ENCODE measurements at places on chromosomes 1 and 21.

DNA sequence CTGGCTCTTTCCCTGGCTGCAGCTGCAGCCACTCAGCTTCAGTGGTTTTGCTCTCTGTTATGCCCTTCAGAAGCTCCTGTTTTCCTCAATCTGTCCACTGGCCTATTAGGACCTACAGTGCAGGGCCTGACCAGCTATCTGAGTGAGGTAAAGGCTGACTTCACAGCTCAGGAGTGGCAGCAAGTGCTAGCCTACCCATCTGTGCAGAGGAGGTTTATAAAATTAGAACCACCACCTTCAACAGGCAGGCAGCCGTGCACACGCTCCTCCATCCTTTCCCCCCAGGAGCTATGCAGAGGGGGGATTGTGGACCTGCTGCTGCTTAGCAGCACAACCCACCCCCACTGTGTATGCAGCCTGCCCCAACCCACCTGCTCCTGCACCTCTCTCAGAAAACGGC is 8.3 kb downstream of the ADAR start:
- DNase-seq, result no peak

DNA sequence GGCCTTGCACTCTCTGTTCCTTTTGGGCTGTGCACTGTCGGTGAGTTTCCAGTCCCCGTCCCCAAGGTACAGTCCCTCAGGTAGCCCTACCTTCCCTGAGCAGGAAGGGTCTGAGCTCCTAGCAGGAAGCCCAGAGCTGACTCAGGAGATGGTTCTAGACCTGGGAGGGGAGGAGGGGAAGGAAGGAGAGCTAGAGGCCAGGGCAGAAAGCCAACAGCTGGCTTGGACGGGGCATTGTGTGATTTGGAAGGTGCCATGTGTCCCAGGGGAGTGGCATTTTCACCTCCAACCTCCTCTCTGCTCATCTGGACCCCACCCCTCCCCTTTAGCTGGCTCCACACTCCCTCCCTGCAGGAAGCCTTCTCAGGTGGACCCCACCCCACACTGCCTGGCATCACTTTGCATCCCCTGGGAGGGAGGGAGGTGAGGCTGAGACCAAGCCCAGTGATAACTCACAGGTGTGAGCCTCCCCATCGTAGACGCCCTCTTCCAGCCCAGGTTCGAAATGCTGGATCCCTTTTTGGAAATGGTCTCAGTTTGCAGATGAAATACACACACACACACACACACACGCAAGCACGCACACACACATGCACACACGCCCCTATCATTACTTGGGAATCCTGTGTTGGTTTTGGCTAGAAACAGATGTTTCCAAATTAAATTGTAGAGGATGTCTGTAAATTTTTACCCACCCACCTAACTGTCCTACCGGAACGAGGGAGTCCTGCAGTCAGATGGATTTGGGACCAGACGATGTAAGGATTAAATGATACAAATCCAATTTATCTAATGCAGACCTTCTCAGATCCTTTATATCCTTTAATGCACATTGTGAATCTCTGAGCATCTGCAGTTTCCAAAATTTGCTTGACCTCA is 19.7 kb upstream of the IFNLR1 start:
- DNase-seq, result no peak

GRCh38 chr21:18986197-18986596 is 582.6 kb upstream of the TMPRSS15 start:
- DNase-seq, result no peak

- DNase-seq, result no peak
Observed at GRCh38 chr1:228215663-228216116, 7.8 kb downstream of the OBSCN start.

DNA sequence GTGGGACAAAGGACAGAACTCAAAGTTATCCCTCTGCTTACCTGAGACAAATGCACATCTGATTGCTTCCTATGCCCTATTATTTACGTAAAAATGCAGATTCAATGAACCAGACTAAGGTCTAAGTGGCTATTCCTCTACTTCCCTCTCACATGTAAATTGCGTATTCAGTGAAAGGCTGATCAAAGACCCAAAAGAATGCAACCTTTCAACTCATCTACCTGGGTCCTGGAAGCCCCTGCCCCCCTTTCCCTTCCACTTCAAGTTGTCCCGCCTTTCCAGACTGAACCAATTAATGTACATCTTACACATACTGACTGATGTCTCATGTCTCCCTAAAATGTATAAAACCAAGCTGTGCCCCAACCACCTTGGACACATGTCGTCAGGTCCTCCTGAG is 14.6 kb downstream of the SSX2IP start:
- no peak for DNase-seq

- no peak for DNase-seq
Observed at GRCh38 chr1:223706077-223706973, 6.0 kb upstream of the CAPN2 start.

- DNase-seq, result no peak
Observed at GRCh38 chr1:37739222-37739621, 25.7 kb downstream of the EPHA10 start.

GRCh38 chr1:27659497-27660299 is 12.3 kb downstream of the IFI6 start:
- peak; percentile 80 for DNase-seq

DNA sequence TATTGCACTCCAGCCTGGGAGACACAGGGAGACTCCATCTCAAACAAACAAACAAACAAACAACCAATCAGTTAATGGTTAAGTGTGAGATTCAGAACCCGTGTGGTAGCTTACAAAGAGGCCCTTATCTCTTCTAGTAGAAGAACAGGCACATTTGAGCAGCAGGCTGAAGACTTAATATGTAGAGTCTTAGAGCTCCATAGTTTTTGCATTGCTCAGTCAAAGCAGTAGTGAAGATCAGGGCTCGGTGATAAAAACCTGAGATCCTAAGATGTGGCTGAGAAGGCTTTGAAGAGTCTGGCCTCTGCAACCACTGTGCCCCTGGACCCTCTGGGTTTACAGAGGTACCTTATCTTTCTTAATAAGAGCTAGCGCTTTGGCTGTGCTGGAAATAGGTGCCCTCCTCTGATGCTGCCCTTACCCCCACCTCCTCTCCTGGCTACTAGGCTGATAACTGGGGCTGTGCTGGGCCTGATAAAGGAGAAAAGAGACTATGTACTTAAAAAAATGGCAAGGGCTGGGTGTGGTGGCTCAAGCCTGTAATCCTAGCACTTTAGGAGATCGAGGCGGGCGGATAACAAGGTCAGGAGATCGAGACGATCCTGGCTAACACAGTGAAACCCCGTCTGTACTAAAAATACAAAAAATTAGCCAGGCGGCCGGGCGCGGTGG is 10.5 kb upstream of the UCK2 start:
- no peak for DNase-seq

DNA sequence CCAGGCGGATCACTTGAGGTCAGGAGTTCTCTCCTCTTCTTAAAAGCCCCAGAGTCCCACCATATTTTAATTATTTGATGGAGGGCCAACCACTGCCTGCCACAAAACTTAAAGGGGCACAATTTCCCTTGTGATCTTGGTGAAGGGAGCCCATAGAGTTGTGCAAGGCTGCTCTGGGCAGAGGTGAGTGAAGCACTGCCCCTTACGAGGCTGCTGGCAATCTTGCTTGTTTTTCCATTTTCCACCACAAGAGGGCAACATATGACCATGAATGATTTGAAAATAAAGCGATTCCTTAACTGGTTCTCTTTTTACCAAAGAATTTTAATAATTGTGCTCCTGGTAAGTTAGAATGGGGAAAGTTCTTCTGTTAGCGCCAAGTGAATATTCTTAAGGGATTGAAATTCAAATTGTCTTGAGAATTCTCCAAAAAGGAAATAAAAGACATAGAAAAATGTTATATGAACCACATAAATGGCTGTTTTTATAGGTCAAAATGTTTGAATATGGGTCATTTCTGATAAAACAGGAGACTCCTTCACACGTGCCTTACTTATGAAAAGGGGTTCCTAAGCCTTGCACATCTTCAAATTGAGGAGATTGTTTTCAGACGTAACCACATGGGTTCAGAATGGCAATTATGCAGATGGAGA is 22.7 kb downstream of the PGM1 start:
- peak; percentile 65 for DNase-seq

GRCh38 chr1:50591598-50591997 is 168.4 kb upstream of the DMRTA2 start:
- no peak for DNase-seq

GRCh38 chr1:66778969-66779368 is 22.1 kb downstream of the INSL5 start:
- DNase-seq, result no peak

DNA sequence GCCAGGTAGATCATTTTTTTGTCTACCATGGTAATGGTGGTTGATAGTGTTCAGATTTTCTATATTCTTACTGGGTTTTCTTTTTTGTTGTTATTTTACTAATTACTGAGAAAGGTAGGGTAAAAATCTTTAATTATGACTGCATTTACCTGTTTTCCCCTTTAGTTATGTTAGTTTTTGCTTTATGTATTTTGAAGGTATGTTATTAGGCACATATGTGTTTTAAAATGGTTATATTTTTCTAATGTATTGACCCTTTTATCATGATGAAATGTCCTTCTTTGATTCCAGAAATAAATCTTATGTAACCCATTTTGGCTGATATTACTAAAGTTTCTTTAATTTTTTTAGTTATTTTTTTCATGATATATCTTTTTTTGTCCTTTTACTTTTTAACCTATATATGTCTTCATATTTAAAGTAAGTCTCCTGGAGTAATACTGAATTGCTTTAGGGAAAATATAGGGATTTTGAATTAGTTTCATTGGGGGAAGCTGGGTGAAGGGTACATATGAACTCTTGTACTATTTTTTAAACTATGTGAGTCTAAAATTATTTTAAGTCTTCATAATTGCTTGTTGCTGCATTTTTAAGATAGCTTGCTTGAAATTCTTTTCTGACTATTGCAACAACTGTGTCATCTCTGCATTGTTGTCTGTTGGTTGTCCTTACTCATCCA is 22.4 kb downstream of the SLC35A3 start:
- DNase-seq, result no peak

- DNase-seq, result no peak
Observed at GRCh38 chr1:226741009-226741408, 1.9 kb upstream of the ITPKB start.

DNA sequence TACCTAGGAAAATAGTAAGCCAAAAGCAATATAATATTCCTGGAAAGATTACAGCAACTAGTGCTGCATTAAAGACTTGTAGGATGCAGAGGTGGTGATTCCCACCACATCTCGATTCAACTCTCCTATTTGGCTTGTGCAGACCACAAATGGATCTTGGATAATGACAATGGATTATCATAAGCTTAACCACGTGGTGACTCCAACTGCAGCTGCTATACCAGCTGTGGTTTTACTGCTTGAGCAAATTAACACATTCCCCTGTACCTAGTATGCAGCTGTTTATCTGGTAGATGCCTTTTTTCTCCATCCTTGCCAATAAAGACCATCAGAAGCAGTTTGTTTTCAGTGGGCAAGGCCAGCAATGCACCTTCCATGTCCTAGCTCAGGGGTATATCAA is 542.7 kb upstream of the ADGRL4 start:
- DNase-seq, result no peak

GRCh38 chr1:247825362-247825761 is 1.4 kb upstream of the OR14A16 start:
- DNase-seq, result no peak

- no peak for DNase-seq
Observed at GRCh38 chr1:41860771-41861170, 58.0 kb downstream of the HIVEP3 start.

DNA sequence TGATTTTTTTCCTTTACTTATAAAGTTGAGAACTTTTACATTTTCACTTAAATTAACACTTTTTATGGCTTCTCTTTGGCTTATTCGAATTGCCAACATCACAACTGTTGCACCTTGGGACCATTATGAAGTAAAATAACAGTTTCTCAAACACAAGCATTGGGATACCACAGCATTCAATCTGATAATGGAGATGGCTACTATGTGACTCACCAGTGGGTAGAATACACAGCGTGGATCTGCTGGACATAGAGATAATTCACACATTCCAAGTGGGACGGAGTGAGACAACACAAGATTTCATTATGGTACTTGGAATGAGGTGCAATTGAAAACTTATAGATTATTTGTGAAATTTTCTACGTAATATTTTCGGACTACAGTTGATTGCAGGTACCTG is 68.0 kb downstream of the ADAMTS1 start:
- DNase-seq, result no peak

DNA sequence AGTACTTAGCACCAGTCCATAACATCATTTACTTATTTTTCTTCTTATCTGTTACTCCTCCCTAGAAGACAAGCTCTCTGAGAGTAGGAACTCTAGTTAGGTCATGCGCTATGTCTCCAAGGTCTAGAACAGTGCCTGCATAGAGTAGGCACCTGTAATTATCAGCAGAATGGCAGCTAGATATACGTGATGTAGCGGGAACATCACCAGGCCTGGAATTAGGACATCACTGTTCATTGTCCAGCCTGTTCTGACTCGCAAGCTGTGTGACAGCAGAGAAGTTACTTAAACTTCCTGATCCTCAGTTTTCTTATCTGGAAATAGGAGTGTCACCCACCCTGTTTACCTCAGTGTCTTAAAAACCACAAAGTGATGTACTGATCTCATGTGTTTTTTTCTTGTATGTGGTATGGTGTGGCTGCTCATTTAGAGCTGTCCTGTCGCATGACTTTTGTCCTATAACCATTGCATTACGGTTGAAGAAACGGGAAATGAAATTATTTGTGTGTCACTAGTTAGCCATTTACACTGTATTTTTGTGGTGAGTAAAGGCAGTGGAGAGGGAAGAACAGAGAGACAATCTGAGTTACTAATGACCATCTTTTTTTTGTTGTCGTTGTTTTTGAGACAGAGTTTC is 37.1 kb upstream of the EXO1 start:
- no peak for DNase-seq

- DNase-seq, result no peak
Observed at GRCh38 chr1:110688514-110688913, 13.8 kb upstream of the KCNA3 start.

DNA sequence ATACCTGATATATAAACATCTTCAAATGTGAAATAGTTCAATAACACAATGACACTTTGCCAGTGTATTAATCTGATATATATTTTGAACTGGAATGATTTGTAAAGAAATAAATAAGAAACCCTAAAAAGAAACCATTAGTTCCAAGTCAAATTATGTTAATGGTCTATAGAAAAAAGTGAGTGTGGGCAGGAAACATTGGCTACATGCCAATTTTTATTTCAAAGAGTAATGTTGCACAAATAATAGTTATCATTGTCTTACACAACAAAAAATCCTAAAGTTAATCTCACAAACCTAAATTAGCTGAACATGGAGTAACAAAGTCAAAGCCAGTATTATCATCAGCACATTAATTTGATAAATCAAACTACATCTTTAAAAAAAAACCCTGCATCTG is 37.9 kb upstream of the BATF3 start:
- no peak for DNase-seq

- DNase-seq, result no peak
Observed at GRCh38 chr21:16377857-16378256, 648.1 kb downstream of the USP25 start.

Measured in T-cell (primary cell).